ENCODE measurements at places on chromosomes 7 and 10.

- DNase-seq = no peak
Observed at GRCh38 chr10:132554991-132555647, 17.5 kb downstream of the INPP5A start.

DNA sequence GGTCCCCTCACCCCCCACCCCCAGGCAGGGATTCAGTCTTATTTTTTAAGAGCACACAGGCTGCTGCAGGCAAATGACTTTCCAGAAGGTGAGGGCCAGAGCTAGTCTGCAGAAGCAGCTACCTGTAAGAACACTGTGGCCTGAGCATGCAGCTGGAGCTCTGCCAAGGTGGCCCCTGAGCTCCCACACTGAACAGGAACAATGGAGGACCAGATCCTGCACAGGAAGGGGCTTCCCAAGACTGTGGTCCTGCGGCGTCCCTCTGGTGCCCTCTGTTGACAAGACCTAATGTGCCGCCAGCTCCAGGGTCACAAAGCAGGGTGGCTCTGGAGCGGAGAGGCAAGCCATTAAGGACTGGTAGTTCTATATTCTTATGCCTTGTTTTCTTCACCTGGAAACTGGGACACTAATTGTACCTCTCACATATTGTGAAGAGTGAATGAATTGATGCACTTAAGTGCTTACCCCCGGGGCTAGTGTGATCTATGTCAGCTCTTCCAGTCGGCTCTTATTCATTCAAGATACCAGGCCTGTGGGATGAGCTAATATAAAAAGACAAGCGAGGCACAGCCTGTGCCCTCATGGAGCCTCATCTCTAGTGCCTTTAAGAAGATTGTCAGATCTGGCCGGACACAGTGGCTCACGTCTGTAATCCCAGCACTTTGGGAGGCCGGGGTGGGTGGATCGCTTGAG is 8.0 kb upstream of the BEND7 start:
- DNase-seq = peak; percentile 38

GRCh38 chr10:17431871-17432311 is 22.5 kb downstream of the ST8SIA6 start:
- DNase-seq = peak; percentile 73

DNA sequence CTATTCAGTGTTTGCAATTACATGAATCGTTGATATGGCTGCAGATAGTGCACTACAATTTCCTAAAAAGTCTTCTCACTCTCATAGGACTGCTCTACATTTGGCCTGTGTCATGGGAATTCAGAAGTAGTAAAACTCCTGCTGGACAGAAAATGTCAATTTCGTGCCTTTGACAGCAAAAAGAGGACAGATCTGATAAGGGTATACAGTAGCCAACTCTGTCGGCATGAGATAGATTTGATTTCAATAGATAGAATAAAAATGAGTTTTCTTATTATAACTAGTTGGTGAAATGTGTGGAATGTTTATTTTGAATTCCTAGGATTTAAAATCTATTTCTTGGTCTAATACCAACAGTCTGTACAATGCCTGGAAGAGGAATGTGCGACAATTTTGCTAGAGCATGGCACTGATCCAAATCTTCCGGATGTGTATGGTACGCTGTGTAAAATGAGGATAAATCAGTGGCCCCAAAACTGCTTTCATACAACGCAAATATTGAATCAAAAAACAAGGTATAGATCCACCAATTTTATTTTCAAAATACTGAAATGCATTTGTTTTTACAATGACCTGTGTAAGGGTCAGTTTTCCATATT is 133.5 kb upstream of the CDK13 start:
- DNase-seq = no peak

GRCh38 chr10:35949811-35950211 is 307.7 kb upstream of the FZD8 start:
- no peak for DNase-seq

- no peak for DNase-seq
Observed at GRCh38 chr10:47420305-47421056, 36.4 kb upstream of the ZNF488 start.

GRCh38 chr10:2981361-2981801 is 86.0 kb upstream of the PFKP start:
- no peak for DNase-seq

DNA sequence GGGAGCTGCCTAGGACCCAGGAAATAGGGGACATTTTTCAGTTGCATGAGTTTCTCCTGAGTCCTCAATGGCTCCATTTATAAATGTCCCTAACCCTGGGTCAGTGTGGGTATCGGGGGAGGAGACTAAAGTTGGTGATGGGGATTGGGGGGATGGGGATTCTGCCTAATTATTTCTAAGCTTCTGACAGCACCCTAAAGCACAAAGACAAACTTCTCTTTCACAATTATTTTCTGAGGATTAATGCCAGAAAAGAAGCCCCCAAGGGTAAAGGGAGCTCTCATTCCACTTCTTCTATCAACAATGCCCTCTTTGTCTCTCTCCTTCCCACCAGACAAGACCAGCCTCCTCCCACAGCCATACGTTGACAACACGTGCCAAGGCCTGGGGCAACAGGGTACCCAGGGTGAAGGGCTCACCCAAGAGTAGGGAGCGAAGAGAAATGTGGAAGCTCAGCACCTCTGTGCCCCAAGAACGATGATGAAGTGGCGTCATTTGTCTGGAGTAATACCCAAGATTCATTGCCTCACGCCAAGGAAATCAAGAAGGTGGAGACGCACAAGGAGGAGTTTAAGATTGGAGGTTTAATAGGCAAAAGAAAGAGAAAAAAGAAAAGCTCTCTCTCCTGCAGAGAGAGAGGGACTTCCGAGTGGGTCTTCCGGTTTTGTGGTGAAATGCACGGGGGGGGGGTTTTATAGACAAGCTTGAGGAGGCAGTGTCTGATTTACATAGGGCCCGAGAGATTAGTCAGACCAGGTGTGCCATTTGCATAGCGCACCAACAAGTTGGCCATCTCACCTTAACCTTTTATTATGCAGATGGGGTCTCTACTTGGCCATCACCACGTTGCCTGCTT is 14.4 kb upstream of the GJC3 start:
- DNase-seq = no peak

DNA sequence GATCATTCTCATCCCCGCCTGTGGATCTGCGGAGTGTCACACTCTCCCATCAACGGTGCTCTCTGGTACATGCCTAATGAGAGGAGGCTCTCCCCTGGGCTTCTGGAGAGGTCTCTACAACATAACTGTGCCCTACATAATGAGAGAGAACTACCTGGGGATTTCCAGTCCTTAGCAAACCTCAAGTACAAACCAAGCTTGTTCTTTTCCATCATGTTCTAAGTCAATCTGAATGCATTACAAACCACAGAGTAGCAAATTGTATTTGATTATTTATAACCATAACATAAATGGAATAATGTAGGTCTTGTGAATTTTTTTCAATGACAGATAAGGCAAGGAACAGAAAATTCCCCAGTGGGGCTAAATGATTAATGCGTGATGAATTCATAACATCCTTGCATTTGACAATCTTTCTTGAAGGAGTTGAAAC is 412.4 kb upstream of the NRP1 start:
- peak; percentile 14 for DNase-seq

GRCh38 chr7:102093599-102094315 is 192.9 kb upstream of the SH2B2 start:
- no peak for DNase-seq

GRCh38 chr10:103333934-103334520 is 16.9 kb downstream of the PCGF6 start:
- peak; percentile 42 for DNase-seq

GRCh38 chr7:47635091-47636080 is 53.5 kb upstream of the TNS3 start:
- no peak for DNase-seq

DNA sequence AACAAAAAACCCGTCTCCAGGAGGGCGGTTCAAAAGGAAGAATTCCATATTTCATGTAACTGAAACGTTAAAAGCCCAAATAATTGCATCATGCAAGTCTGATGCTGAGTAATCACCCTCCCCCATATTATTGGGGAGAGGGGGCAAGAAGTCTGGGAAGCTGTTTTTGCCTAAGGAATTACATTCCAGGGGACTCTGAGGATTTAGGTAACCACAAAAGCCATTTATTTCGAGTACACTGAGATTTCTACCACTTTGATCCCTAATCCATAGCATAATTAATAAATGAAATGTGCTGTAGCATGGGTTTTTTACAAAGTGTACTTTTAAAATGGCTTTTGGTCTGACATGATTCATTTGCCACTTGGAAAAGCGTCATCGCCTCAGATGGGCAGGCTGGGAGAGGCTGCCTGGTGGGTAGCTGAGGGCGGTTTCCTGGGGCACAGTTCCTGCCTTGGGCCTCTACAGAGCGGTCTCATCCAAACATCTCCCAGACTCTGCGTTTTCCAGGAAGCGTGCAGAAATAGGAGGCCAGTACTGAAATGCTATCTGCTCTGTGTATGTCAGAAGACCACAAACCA is 106.5 kb downstream of the TCF7L2 start:
- peak; percentile 89 for DNase-seq

DNA sequence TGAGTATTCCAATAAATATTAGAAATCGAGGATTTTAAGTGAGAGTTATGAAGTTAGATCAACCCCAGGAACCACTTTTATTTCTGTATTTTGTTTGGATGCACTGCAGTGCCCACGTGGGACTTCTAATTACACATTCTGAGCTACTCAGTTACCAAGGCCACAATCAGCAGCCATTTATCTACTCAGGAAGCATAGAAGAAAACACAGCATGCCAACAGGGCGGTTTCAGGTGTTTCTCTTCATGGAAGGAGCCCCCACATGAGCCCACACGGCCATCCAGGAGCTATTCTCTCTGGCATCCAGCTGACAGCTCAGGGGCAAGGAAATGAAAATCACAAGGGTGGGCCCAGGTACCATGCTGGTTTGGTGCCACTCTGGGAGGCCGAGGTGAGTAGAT is 266.5 kb upstream of the MKLN1 start:
- no peak for DNase-seq

DNA sequence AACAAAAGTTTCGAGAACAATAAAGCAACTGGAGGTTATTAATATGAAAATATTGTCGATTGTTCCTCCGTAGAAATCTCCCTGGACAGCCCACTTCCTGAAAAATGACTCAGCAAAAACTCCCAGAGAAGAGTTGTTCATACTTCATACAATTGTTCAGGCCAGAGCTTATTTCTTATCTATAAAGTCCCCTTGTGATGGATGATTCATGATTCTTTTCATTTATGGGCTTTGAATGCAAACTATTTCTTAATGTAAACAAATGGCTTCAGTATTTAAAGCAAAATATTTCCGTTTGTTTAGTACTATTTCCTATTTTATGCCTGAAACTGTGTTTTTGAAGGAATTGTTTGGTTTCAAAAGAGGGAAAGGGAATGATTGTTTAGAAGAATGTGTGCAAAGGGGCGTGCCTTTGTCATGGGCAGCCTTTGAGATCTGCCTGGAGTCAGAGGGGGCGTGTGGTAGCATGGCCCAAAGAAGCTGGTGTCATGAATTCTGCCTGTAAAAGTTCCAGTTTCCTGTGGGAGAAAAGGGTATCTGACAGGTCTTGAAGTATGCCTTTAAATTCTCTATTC is 26.2 kb upstream of the EXOC6 start:
- DNase-seq = peak; percentile 66

GRCh38 chr7:81788246-81788645 is 18.4 kb upstream of the HGF start:
- DNase-seq = no peak

GRCh38 chr7:4108951-4109350 is 573.1 kb upstream of the FOXK1 start:
- no peak for DNase-seq

GRCh38 chr10:63217120-63217605 is 84.0 kb downstream of the NRBF2 start:
- peak; percentile 75 for DNase-seq

DNA sequence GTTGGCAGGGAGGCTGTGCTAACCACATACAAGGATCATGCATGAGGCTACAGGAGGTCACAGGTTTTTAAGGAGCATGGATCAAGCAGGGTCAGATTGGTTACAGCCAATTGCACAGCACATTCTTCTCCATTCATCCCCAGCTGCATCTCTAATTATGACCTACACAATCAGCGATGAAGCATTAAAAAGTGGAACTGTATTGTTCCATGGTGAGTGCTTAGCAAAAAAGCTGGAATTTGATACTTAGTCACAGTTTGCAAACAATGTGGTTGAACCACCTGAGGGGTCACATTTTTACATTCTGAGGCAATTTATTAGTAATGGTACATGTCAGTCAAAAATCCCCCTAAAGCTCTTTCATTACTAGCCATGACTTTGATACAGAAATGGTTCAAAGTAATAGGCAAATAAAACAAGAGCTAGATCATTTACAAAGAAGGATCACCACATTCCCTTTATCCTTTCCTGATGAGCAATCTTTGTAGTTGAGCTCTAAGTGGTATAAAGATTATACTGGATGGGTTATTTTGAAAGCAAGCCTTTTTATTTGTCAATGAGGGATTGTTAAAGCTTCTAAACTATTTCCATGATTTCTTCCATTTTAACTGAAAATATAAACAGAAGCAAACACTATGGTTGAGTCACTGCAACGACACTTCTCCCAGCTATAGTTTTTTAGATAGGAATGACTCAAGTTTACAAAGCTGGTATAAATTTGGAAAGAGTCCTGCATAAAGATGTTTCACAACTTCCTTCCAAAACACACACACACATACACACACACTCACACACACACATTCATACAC is 217.8 kb upstream of the SEMA3A start:
- DNase-seq = peak; percentile 97

GRCh38 chr10:56567580-56567979 is 206.5 kb upstream of the ZWINT start:
- no peak for DNase-seq

- peak; percentile 64 for DNase-seq
Observed at GRCh38 chr7:142438235-142438922, 180.5 kb upstream of the PRSS58 start.

GRCh38 chr10:3990307-3990706 is 205.3 kb upstream of the KLF6 start:
- no peak for DNase-seq
